ENCODE measurements at places on chromosomes 6 and 20.

DNA sequence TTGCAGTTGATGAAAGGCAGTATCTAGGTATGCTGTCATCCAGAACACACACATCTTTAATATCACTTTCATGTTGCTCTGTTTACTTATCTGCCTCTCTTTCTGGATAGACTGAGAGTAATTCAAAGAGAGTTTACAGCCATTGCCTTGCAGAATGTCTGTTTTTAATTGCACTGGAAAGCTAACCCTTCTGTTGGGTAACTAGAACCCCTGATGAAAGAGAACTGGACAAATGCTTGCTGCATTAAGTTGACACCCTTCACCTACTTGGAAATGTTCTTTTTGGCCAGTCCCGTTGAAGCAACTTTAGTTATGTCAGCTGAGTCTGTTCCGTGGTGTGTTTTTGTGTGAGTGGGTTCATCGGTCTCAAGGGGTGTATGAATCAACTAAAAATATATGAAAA is 383.8 kb upstream of the CITED2 start:
- DNase-seq, result no peak

- no peak for DNase-seq
These were observed 111.2 kb downstream of the TAF4 start for GRCh38 chr20:61954276-61955021.

GRCh38 chr6:71642120-71642519 is 244.2 kb upstream of the RIMS1 start:
- DNase-seq, result no peak

DNA sequence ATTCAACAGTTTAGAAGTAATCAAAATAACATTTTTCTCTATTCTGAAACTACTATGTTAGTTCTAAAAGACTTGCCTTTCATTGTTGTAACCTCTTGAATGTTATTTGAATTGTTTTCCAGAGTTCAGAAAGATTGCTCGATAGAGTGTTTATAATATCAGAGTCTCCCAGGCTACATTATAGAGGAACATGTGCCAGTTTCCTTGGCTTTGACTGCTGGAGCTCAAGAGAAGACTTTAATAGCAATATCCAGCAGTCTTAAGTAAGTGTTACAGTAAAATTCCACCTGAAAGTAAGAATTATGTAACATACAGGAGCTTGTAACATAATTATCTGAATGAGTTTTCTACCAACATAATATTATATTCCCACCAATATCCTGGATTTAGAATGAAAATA is 991.8 kb upstream of the ADGRB3 start:
- no peak for DNase-seq

- DNase-seq, result no peak
These were observed 37.5 kb downstream of the SYCP2 start for GRCh38 chr20:59895908-59896307.

- DNase-seq, result no peak
These were observed 204.1 kb upstream of the AGPAT4 start for GRCh38 chr6:161477876-161478425.

DNA sequence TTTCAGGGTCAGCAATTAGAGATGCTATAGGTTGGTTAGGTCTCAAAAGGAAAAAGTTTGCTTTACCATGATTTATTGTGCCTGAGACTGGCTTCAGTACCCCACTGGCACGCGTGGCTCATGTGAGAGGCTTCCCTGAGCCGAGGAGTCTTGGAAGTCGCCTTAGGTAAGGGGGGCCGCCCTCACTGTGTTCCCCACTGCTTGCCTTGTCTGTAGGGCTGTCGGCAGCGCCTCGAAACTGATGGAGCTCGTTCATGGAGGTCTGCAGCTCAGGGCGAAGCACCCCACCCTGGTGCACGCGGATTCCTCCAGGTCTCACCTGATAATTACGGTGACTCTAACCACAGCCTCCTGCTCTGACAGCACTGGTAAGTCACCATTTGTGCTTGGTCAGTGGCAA is 39.2 kb downstream of the FRMD1 start:
- DNase-seq, result no peak

- DNase-seq, result no peak
These were observed 23.5 kb upstream of the SMIM29 start for GRCh38 chr6:34272013-34272926.

- DNase-seq, result peak; percentile 82
These were observed 797 bp downstream of the SMIM13 start for GRCh38 chr6:11094411-11094851.

- no peak for DNase-seq
These were observed 16.2 kb downstream of the SUN5 start for GRCh38 chr20:32988008-32988407.

DNA sequence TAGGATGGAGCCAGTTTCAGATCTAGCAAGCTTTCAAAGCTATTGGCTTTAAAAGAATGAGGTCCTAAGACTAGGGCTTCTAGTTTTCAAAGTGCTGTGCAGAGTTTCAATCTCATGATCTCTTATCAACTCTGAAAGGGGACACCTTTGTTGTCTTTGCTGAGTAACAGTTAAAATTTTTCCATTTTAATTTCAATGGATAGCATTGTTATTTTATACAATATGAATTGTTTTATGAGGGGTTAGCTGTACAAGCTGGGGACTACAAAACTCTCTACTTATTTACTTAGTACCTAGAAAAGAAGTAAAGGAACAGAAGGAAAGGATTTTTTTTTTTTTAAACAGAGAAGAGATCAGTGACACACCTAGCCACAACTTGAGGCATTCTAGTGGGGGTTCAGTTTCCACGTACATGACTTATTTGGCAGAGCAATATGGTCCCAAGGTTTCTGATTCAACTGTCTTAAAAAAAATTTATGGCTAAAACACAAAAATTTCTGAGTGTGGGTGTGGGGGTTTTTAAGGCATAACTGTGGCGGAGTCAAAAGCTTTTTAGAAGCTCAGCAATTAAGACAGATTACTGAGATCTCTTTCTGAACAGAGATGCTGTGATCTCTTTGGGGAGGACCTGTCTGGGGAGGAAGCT is 46.1 kb upstream of the JAG1 start:
- DNase-seq, result no peak

GRCh38 chr6:63798378-63798777 is 162.8 kb downstream of the PHF3 start:
- no peak for DNase-seq

DNA sequence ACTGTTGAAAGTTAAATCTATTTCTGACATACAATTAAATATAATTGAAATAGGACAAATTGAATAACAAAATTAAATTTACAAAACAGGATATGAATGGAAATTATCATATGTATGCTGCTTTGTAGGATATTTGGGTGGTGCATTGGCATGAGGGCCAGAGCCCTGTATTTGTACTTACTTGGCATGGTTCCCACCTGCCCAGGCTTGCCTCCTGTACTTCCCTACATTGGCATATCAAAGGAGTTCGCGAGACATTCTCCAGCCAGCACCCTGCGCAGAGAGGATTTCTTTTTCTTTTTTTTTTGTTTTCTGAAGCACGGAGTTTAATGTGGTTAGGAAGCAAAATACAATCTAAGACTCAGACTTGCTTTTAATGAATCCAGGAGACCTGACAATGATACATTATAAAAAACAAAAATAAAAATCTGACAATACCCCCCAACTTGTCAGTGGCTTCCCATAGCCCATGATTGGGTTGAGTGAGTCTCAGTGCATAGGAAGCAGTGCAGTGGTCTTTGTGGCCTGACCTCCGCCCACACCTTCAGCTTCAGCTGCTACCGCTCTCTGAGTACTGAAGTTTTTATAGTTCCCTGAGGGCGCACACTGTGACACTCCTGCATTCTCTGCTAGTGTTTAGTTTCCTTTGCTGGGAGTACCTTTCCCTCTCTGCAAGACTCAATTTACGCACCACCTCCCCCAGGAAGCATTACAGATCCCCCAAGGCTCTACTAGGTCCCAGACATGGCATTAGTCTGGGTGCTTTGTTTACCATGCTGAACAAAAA is 440.8 kb downstream of the UTRN start:
- DNase-seq, result peak; percentile 58

- no peak for DNase-seq
These were observed 23.8 kb upstream of the HELZ2 start for GRCh38 chr20:63597651-63598478.

- DNase-seq, result no peak
These were observed 204 bp downstream of the ADRM1 start for GRCh38 chr20:62303062-62303339.

- DNase-seq, result peak; percentile 16
These were observed 197.7 kb downstream of the FAXC start for GRCh38 chr6:99151634-99152346.

Data from right kidney (tissue), 9 donors.